Stimulated activated CD4-positive, alpha-beta T cell treated with anti-CD3 and anti-CD28 coated beads, Interleukin-15, amount 100 ng/mL, for 1 hour (primary cell): ENCODE measurements at places on chromosomes 3 and 15.

DNA sequence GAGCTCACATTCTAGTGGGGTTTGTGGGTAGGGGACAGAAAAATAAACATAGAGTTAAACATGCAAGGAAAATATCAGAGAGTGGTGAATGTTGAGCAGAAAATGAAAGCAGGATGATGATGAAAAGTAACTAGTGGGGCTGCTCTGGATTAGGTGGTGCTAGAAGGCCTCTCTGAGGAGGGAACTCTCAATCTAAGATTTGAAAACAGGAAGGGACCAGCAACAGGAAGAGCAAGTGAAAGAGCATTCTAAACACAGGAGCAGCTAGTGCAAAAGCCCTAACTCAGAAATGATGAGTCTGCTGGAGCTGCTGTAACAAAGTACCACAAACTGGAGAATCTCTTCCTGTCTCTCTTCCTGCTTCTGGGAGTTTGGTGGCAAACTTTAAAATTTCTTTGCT, 468.6 kb upstream of the AGTR1 start:
- DNase-seq = no peak

DNA sequence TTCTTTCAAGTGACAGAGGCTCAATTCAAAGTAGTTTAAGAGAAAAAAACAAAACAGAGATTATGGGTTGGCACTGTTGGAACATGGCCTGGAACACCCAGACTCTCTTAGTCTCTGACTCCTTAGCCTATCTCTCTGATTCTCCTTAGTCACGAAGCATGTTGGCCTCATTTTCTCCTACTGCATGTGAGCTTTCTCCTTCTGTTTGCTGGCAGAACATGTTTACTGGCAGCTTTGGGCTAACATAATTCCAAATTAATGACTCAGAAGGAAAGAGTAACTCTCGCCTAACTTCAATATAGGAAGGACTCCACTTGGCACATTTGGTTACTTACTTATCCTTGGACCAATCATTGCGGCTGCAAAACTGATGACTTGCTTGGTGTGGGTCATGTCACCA, 21.7 kb upstream of the CCDC39 start:
- no peak for DNase-seq

- DNase-seq = no peak
These were observed 204.7 kb downstream of the SV2B start for GRCh38 chr15:91304786-91305185.

GRCh38 chr15:96359616-96360521, 29.4 kb downstream of the NR2F2 start:
- no peak for DNase-seq

DNA sequence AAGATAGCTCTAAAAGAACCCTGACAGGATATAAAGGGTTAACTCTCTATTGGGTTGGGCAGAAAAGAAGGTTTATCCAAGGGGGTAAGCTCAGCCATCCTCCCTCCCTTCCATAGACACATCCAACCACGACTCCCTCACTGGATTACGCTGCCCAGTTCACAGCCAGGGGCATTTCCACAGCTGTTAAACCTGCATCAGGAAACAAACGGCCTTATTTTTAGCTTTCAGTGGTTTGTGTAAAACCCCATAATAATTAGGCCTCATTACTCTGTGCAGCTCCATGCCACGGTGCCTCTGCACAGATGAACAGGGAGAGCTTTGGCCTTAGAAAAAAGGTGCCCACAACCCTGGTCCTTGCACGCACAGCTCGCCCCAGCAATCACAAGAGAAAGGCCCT, 110.6 kb downstream of the GABRB3 start:
- DNase-seq = no peak

GRCh38 chr15:65558336-65558735, 28.1 kb downstream of the HACD3 start:
- DNase-seq = no peak

DNA sequence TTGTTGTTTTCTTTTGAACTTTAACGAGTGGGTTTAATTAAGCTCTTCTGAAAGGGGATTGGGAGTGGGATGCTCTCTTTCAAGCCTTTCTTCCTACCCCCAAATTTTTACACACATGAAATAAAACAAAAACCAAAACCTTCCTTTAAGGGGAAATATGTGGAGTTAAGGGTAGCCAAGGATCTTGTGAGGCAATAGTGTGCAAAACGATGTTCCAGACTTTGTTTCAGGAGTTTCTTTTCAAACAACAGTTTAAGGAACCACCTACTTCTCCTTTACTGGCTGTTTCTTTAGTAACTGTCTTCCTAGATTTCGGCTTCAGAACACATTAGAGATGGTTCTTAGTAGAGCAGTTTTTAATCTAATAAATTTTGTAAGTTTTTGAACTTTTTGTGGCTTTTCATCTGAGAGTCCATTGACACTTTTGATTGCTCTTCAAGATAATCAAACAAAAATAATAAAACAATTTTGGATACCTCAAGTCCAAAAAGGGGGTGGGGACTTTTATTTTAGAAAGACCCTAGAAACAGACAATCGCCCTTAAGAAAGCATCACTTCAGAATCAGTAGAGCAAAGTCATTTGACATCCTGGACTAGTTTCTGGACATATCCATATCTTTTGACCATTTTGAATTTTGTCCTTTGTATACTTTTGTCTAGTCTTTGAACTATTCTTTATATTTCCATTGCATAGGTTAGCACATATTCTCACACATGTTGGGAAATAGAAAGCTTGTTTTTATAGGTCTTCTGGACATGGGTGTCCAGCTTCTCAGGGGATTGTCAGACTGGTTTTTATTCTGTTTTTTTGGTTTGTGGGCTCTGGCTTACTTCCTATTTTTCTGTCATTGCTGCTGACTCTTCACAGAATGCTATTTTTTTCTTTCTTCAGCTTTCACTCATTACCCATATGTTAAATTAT, 6.0 kb downstream of the DIPK2A start:
- DNase-seq = no peak

DNA sequence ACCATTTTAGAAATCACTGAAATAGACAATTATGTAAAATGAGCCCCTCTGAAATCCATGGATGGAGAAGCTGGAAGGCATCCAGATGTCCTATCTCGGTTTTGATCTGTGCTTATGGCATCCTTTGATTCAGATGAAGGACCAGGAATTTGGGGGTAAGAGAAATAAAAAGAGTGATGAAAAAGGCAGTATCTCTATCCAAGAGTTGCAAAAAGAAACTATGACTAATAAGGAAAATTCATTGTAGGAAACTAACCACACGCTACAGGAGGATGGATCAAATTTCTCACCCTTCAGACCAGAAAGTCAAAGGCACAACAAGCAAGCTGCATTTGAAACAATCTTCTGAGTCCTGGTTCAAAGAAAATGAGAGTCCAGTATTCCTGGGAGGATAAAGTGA, 34.8 kb downstream of the SRGAP3 start:
- DNase-seq = no peak

GRCh38 chr15:32718821-32719716, 1.3 kb downstream of the GREM1 start:
- DNase-seq = no peak

DNA sequence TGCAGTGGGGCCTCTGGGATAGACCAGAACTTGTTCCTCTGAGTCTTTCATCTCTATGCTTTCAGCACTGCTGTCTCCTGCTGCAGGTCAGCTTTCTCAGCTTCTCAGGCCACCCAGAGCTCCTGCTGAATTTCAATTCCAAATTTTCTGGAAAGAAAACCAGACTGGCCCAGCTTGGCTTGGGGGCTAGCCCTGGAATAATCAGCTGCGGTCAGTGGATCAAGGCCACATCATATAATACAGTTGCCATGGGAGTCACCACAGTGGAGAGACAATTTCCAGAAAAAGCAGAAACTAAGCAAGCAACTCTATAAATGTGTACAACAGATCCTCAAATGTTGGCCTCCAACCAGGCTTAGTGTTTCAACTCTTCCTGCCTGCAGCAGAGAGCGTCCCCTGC, 91.1 kb upstream of the SLC24A5 start:
- DNase-seq = no peak

- no peak for DNase-seq
These were observed 536.2 kb downstream of the MAGI1 start for GRCh38 chr3:65502526-65502925.

DNA sequence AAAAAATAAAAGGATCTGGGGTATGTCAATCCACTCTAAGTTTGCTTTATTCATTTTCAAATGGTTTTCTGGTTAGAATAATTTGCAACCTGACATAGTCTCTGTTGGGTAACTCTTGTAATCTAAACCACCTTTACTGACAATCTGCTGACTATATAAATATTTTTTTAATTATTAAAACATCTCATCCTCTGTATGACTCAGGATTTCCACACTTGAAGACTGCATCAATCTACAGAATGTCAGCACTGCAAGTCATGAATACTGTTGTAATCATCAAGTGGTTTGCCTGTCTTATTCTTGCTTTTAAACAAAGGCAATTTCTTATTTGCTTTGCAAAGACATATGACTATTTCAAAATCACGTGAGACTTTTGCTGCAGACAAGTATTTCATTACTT, 42.1 kb downstream of the VGLL3 start:
- DNase-seq = no peak

DNA sequence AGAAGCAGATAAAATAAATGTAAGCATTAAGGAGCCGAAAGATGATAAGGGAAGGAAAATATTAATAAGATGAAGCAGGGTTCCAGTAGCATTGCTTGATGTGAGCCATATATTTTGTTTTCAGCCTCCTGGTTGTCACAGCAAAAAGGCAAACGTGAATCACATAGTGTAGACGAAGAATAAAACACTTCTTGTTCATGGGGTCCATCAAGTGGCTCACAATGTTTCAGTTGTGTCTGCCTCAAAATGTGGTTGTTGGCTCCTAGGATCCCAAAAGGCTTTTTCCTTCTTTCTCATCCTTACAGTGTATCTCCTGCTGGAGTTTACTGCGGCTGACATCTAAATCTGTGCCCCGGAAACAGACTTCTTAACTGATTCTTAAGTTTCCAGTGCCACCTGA, 195.1 kb downstream of the GHSR start:
- no peak for DNase-seq

DNA sequence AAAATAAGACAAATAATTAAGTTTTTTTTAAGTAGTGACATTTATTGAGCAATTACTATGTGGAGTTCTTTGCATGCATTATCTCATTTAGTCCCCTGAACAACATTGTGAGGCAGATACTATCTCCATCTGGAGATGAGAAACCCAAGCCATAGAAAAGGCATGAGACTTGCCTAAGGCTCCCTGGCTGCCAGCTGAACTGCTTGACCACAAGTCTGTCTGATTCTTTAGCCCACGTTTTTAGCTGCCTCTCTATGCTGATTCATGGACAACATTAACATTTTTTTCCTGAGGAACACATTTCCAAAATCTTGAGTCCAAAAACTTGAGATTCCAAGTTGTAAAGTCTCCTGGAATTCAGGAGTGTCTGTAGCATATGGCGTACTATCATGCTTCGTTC, 263.6 kb upstream of the GOLGA6L4 start:
- no peak for DNase-seq

DNA sequence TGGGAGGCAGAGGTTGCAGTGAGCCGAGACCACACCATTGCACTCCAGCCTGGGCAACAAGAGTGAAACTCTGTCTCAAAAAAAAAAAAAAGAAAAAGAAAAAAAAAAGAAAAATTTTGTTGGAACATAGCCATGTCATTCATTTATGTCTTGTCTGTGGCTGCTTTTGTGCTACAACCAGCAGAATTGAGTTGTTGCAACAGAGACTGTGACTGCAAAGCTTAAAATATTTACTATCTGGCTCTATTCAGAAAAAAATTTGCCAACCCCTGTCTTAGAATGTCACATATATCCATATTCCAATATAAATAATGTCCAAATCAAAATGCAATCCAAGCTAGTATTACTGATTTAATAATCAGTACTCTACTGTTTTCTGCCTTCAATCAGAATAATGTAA, 25.1 kb downstream of the CD80 start:
- DNase-seq = no peak

GRCh38 chr3:56673781-56674457, 9.1 kb downstream of the TASOR start:
- no peak for DNase-seq

- no peak for DNase-seq
These were observed 11.7 kb downstream of the TRAIP start for GRCh38 chr3:49844464-49845183.

DNA sequence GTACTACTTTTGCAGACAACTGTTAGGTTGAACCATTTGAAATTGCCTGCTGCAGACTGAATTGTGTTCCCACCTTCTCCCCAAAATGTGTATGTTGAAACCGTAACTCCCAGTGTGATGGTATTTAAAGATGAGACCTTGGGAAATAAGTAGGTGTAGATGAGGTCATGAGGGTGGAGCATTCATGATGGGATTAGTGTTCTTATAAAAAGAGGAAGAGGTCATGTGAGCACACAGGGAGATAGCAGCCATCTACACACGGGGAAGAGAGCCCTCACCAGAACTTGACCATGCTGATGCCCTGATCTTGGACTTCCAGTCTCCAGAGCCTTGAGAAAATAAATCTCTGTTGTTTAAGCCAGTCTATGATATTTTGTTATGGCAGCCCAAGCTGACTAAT, 17.4 kb upstream of the FHIT start:
- no peak for DNase-seq

- DNase-seq = no peak
These were observed 111.7 kb downstream of the LMLN start for GRCh38 chr3:198071602-198072287.

- DNase-seq = no peak
These were observed 3.6 kb downstream of the EHHADH start for GRCh38 chr3:185250247-185250646.

DNA sequence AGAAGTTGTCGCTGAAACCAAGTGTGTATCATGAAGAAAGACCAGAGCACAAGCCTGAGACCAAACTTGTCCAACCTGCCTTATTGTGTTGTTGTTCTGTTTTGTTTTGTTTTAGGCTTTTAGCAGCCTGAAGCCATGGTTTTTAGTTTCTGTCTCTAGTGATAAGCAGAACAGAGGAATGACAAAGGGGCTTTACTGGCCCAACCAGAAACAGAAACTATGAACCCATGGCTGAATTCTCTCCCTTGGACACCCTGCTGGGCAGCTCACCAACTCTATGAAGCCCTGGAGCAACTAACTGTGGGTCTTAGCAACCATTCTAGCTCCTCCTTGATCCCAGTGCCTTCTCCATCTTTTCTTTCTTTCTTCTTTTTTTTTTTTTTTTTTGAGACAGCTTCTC, 30.3 kb downstream of the HCLS1 start:
- no peak for DNase-seq

- no peak for DNase-seq
These were observed 19.8 kb upstream of the LYSMD4 start for GRCh38 chr15:99753066-99753465.

DNA sequence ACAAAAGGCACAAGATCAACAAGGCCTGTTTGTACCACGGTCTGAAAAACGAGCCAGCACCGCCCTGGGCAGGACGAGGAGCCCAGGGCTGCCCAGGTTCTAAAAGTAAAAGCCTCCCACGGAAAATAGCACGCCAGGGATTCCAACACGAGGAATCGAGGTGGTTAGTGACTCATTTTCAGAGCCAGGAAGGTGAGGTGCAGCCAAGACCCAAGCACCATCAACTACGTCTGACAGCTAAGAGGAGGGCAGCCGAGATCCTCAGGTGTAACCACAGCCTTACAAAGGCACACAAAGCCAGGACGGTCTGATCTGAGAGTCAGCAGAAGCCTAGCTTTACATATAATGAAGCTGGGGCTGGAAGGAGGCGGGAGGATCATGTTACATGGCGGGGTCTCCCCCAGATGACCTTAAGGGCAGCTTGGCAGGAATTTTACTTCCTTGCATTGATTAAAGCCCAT, 52.5 kb downstream of the ATP10A start:
- no peak for DNase-seq
